Left lung (tissue), 14 donors: ENCODE measurements at places on chromosomes 12 and 14.

- DNase-seq = no peak
Observed at GRCh38 chr14:58639198-58639565, 1.4 kb downstream of the DACT1 start.

GRCh38 chr14:21734457-21735074 is 60.9 kb upstream of the OR4E1 start:
- DNase-seq = no peak

DNA sequence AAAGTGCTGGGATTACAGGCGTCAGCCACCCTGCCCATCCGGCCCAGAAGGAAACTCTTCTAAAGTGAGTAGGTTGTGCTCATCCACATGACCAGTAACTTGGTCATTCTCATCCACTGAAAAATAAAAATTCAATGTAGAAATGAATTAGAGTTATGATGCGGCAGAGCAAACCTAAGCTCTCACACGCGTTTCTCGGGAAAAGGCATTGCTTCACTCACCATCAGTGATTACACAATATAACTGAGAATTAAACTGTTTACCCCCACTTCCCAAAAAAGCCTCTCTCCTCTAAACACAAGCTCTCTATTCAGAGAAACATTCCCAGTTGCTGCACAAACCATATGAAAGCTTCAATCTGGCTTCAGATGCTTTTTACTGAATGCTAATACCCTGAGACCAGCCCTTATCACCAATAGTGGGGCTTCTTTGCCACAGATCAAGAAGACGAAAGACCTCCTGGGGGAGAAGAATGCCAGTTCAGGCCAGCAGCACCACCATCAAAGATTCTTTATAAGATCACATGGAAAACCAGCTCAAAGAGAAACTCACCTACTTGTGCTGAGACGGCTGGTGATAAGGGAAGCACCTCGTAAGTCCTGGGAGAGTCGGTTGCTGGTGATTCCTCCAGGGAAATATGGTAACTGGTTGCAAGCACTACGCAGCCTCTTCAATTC is 121.5 kb upstream of the SFSWAP start:
- DNase-seq = no peak

DNA sequence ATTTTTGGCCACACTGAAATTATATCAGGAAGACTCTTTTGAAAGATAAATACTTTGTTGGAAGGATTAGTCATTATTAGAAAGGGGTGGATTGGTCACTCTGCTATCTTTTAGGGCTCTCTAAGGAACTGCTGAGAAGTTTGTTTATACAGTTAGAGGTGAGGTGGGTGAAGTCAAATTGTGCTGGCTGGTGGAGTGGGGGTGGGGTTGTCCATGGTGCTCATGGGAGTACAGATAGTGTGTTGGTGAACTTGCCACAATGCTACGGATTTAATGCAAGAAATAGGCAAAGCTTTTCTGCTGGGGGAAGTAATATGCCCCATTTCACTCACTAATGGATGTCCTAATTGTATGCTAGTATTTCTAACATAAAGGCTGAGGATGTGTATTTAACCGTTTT is 35.8 kb downstream of the SUSD6 start:
- DNase-seq = no peak

DNA sequence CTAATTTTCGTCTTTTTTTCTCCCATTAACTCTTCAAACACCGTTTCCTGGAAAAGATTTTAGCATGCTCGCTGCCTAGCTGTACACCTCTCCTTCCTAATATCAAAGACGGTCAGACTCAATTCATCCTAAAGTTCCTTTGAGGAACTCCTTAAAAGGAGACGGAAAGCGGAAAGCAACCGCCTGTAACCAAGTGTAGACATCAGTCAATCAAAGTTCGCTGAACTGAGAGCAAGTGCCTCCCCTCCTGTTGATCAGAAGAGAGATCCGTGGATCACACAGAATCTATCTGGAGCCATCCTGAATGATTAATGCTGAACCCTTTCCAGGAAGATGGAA is 412 bp upstream of the TEP1 start:
- no peak for DNase-seq

GRCh38 chr12:81953541-81953940 is 194.4 kb upstream of the PPFIA2 start:
- DNase-seq = no peak

DNA sequence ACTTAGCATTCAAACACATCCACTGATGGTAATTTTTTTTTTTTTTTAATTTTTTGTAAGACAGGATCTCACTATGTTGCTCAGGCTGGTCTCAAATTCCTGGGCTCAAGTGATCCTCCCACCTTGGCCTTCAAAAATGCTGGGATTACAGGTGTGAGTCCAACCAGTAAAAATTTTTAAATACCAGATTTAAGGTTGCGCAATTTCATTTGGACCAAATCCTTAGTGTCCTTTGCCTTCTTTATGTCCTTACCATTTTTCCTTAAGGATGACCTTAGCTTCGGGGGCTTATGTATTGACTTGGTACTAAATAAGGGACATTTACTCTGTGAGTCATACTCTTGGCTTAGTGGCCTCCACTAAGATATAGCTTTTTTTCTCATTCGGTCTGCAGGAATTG is 4.1 kb upstream of the PLBD1 start:
- DNase-seq = no peak

GRCh38 chr14:105937253-105938054 is 411.1 kb downstream of the TMEM121 start:
- no peak for DNase-seq

DNA sequence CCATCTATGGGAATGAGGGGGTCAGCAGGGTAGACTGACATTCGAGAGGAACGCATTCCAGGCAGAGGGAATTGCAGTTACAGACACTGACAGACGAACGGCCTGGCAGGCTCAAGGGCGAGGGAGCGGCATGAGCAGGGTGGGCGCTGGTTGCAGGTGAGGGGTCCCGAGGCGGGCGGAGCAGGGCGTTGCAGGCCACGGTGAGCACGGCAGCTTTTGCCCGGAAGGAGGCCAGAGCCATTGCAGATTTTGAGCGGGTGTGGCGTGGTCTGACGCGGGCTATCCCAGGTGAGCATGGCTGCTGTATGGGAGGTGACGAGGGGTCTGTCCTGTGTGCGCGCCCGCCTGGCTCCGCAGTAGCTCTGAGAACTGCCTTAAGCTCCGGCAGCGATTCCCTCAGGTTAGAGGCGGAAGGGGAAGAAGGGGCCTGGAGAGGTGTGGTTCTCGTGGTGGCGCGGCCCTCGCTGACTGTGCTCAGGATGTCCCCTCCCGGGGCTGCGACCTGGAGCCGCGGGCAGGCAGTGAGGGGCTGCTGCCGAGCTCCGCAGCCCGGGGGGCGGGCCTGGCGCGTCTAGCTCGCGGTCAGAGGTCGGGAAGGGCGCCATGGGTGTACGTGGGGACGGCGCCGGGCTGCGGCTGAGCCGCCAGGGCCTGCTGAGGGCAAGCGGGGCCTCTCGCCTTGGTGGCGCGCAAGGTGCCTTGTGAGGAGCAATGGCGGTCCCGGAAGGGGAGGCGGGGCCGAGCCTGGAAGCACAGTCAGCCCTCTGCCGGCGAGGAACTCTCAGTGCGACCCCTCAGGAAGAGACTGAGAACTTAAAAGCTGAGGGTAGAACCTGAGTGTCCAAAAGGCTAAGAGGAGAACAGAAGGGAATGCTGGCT is 177.1 kb downstream of the CACNA1C start:
- no peak for DNase-seq

DNA sequence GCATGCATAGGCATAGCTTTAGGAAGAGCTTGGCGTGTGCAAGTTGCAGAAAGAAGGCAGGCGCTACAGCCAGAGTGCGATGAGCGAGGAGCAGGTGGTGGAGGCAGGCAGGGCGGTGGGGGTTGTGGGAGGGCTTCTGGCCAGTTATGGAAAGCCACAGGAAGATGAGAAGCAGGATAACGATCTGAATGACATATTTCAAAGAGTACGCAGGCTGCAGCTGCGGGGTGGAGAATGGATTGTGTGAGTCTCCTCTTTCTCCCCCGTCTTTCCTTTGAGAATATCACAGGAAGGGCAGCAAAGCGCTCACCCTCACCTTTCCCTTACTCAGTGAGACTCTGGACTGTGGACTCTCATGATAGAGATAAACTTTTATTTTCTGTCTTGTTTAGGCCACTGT is 48.7 kb upstream of the PLXNC1 start:
- no peak for DNase-seq

- DNase-seq = no peak
Observed at GRCh38 chr14:22664261-22664660, 20.1 kb upstream of the OR6J1 start.

DNA sequence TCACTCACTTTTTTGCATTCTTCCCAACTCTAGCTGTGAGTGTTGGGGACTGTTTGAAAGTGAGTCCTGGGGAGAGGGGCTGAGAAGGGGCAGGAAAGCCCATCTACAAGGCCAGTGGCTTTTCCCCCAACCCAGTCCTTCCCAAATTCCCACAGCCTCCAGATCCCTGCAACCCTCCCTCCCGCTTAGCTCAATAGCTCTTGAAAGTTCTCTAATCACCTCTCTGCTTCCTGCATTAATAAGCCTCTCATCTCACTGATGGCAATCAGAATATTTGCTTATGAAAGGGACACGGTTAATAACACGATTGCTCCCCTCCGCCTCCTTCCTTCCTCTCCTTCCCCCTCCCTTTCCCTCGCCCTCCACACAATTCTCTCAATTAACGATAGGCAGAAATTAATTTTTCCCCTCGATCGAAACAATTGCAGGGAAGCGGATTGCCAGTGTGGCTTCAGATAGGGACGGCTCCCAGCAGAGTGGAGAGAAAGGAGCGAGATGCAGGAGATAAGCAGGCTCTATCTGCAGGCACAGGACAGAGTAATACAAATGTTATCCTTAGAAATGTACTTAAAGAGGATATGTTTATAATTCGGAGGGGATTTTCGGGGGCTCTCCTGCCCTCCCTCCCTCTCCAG is 15.1 kb upstream of the GPATCH2L start:
- DNase-seq = no peak

DNA sequence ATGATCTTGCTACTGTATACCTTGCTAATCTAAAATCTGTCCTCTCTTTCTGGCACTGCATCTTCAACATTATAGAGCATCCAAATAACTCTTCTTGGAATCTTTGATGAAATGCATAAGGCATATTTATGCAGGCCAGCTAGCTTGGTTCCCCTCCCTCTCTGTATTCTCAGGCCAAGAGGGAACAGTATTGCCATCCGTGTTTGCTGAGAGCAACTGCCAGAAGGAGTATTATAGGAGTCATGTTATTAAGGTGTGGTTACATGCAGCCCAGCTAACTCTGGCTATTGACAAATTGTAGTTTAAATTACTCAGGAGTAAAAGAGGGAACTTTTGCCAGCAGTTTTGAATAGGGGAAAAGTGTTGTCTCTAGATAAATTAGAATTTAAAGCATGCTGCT is 309.3 kb upstream of the E2F7 start:
- DNase-seq = no peak

GRCh38 chr12:104652910-104653309 is 196.2 kb downstream of the CHST11 start:
- DNase-seq = no peak

DNA sequence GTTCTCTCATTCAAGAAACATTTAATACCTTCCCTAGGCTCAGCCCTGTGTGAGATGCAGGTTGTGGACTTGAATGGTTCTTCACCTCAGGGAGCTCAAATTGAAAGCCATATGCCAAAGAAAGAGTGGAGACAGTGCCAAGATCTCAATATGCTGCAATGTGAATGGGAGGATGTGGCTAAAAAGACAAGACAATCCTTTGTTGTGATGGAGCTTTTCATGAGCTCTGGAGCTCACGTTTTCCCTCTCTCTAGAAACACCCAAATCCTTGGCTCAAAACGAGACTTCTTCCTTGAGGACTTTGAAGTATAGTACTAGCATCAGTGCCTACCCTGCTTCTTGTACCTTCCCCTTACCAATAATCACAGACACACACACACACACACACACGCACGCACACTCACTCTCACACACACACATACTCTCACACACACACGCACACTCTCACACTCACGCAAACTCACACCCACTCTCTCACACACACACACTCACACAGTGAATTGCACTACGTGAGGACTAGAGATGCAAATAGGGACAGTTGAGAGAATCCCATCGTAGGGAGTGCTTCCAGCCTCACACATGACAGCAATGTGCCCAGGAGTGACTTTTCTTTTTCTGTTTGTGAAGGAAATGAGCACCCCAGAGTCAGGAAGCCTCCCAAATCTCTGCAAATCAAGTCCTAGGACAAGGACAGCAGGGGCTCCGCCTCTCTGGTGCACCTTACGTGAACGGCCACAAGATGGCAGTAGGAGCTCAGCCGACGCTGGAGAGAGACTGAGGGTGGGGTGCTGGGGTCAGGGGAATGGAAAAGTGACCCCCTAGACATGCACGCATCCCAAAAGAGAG is 231.4 kb downstream of the PCNX1 start:
- peak; percentile 61 for DNase-seq

GRCh38 chr14:77246784-77247183 is 24.2 kb downstream of the NGB start:
- no peak for DNase-seq

GRCh38 chr14:87975636-87976035 is 17.3 kb downstream of the GALC start:
- no peak for DNase-seq

DNA sequence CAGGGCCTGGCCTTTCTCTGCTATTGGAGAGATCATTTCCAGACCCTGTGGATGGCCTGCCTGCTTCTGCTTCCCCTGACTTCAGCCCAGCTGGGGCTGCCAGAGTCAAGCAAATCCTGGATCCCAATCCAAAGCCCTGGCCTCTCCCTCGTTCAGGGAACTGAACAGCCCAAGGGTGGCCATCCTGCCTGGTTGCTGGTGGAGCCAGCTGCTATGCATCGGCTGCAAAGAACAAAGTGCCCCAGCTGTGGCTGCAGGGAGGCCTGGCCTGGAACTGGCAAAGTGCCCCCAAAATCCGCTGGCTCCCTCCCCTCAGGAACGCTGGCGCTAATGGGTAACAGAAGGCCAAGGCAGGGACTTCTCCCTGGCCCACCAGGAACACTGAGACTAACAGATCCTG is 56.4 kb downstream of the LRRC74A start:
- no peak for DNase-seq

DNA sequence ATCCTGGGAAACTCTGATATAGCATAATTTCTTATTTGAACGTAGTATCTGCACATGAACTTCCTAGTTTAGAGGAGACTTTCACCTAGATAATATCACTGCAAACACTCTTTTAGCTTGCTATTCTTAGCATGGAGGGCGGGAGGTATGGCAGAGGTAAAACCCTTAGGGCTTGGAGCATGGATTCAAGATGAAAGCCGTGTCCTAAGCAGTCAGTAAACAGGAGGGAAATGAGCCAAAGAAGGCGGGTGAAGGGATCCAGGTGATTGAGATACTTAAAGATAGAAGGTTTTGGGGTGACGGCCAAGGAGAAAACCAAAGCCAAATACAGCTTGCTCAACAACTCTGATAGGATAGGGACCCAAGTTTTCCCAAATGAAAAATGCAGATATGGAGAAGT is 107.1 kb upstream of the BCAT1 start:
- DNase-seq = no peak

GRCh38 chr14:40386433-40386832 is 954.2 kb upstream of the FBXO33 start:
- no peak for DNase-seq

DNA sequence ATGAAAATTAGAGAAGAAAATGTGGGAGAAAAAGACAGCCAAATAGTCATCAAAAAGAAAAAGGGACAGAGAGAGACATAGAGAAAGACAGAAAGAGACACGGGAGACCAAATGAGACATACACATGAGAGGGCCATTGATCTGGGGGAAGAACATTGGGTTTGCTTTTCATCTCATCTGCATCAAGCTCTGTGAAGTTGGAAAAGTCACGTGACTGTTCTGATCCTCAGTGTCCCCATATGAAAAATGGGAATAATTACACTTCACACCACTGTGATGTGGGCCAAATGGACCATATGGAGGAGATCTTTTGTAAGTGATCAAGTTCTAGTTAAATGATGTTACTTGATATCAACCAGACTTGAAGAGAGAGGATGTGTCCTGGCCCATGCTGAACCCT is 147.1 kb upstream of the NRXN3 start:
- DNase-seq = no peak
